ENCODE measurements at places on chromosomes 2 and 18.

DNA sequence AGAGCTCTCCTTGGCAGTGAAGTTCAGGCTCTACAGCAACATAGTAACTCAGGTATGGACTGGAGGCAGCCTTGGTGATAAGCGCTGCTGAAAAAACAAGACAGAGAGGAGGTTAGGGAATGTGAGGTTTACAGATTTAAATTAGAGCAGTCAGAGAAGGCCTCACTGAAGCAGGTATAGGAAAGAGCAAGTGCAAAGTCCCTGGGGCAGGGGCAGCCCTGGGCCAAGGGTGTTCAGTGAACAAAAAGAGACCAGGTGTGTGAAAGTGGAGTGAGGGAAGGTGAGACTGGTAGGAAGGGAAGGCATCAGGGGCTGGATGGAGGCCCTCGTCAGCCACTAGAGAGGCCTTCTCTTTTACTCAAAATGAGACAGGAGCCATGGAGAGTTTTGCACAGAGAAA, 89.6 kb downstream of the LAMA3 start:
- DNase-seq: no peak

DNA sequence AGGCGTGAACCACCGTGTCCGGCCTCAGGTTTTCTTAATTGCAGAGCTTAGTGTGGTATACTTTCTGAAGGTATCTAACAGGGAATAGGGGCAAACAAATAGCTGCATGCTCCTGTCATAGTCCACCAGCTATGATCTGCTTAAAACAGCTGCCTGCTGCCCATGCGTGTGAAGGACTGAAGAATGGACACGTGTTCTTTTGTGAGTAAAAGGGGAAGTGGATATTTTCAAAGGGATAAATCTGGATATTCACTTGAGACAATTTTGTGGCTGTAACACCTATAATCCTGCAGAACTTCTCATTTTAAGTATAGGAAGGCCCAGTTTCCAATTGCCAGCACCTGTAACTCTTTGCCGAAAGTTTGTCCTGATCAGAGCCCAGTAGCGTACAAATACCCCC, 44.7 kb downstream of the TRPM8 start:
- no peak for DNase-seq

DNA sequence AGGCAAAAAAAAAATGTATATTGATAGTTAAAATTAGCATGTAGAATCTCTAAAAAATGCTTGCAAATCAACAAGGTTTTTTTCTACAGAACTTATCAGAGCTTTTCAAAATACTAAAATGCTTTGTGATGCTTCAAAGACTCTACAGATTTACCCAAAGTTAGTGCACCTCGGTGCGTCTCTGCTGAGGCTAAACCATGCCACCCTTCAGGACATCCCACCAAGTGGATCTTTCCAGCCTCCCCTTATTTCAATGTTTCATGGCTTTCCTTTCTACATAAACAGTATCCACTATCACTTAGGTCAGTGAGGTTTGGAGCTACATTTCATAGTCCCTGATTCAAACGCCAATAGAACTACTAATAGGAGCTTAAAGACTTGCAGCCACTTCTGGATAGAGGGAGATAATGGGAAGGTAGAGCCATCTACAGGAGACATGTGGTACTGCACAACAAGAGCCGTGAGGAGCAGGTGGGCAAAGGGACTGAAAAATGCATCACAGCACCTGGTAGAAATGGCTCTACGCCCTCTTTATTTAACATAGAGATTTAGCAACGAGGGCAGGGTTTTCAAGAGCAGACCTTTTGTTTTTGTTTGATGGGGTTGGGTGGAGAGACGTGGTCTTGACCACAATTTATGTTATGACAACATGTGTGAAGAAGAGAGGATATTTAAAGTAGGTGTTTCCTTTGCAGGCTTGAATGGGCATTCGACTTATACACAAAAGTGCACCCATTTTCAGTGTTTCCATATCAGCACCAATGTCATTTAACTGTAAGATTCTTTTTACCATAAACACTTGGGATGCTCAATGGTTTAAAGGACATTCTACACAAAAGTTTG, 56.1 kb upstream of the SLC35G4 start:
- DNase-seq: peak; percentile 32

- DNase-seq: no peak
Measured at GRCh38 chr2:163658556-163658955, 77.3 kb downstream of the FIGN start.

DNA sequence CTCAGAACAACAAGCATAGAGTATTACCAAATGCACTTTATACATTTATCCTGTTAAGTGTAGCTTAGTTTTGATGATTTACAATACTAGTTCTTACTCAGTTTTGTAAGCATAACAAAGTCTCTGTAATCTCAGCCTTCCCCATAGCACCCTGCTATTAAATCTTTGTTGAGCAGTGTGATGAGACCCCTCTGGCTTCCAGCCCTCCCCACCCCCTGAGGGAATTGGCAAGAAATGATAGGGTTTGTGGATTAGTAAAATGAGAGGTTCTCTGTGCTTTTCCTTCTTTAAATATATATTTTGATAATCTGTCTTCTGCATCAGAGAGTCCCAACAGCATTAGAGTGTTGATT, 37.2 kb downstream of the ZNF521 start:
- no peak for DNase-seq

DNA sequence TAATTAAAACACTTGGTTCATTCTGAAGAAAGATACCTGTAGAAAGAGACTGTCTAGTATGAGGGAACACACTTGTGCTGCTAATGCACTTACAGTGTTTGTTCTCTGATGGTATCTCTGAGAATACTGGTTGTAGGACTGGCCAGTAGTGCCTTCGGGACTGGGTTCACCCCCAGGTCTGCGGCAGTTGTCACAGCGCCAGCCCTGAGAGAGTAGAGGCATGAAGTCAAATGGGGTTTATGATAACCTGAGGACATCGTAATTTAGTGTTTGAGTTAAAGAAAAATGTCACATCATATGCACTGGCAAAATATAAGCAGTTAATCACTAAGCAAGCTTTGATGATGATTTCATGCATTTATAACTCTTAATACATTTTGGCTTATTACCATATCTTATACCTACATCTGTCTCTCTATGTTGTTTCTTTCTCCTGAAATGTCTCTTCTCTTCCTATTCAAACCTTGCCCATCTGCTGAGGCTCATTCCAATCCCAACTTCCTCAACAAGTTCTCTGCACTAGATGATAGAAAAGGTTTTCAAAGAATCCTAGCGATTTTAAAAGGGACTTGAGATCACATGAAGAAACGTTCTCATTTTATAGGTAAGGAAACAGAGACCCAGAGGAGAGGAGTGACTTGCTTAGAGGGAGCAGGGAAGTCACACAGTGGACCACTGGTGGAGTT, 50.2 kb downstream of the ATIC start:
- no peak for DNase-seq

- DNase-seq: no peak
Measured at GRCh38 chr2:181130686-181131085, 150.3 kb downstream of the UBE2E3 start.

GRCh38 chr18:68608851-68609490, 105.9 kb downstream of the TMX3 start:
- DNase-seq: no peak

DNA sequence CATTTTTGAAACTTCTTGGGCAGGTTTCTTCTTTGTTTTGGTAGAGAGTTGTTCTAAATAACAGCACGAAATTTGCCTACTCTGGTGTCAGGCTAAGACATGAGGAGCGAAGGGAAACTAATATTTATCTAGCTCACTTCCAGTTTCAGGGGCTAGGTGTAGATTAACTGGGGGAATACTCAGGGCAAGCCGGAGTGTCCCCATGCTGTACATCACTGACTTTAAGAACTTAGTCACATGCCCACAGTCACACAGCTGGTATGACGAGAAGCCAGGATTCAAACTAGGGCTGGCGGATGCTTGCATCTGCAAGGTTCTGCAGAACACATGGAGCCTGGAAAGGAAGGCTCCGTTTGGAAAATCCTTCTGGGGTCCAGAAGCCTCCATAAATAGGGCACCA, 133.3 kb downstream of the ALPK2 start:
- no peak for DNase-seq

DNA sequence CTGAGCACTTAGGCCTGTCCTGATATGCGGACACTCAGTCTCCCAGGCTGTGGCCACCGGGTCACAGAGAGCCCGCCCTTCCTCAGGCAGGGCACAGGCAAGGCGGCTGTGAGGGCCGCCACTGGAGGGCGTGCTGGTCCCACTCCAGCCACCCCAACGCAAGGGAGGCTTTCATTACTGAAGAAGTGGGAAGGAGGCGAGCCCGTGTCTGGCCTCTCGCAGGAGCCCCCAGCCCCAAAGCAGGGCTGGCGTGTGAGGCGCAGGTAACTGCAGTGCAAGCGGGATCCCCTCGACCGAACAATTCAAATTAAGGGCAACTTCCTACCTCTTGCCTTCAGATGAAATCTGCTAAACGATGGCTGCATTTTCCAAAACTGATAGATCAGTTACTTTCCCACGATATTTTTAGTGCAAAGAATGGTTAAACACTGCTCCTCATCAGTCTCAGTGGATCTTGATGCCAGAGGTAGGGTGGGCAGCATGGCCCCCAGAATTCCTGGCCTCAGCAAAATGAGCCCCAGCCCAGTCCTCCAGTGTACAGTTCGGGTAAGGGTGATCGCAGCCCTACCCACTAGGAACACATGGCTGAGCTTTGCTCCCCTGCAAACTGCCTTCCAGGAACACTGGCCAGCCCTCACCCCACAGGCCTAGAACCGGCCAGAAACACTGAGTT, 97.2 kb downstream of the SEPTIN10 start:
- peak; percentile 58 for DNase-seq

GRCh38 chr18:2423761-2424160, 147.5 kb downstream of the METTL4 start:
- no peak for DNase-seq

- no peak for DNase-seq
Measured at GRCh38 chr2:32369222-32369621, 12.4 kb downstream of the BIRC6 start.

- no peak for DNase-seq
Measured at GRCh38 chr2:224261326-224261725, 140.6 kb downstream of the FAM124B start.

GRCh38 chr2:234288974-234289455, 207.9 kb downstream of the ARL4C start:
- no peak for DNase-seq

DNA sequence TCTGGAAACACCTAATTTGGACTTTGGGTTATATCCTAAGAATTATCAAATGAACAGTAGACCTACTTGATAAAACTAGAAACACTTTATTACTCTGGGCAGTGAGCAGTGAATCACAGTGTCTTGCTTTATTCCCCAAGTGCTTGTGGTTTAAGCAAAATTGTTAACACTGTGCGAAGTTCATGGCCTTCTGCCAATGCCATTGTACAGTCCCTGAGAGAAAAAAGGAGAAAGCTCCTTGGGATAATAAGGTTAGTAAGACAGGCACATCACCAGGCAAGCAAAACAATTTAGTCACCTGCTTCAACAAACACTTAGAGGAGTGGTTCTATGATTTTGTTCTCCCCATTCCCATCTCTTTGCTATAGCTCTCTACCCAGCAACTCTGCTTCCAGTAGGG, 39.8 kb downstream of the ADCYAP1 start:
- peak; percentile 83 for DNase-seq

DNA sequence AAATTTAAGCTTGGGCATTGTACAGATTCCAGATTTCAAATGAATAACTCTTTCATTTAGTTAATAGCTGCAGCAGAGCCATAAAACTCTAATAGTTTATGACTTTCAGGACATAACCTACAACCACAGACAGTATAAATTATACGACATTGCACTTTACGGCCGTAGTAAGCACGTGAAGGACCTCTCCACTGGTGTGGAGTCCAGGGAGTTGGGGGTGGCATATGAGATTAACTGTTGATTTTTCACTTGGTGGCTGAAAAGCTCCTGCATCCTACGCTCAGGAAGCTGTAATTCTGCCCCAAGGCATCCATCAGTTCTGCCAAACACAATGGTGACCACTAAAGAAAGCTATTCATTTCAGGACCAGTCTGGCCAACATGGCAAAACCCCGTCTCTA, 376.2 kb downstream of the SOX11 start:
- DNase-seq: no peak

DNA sequence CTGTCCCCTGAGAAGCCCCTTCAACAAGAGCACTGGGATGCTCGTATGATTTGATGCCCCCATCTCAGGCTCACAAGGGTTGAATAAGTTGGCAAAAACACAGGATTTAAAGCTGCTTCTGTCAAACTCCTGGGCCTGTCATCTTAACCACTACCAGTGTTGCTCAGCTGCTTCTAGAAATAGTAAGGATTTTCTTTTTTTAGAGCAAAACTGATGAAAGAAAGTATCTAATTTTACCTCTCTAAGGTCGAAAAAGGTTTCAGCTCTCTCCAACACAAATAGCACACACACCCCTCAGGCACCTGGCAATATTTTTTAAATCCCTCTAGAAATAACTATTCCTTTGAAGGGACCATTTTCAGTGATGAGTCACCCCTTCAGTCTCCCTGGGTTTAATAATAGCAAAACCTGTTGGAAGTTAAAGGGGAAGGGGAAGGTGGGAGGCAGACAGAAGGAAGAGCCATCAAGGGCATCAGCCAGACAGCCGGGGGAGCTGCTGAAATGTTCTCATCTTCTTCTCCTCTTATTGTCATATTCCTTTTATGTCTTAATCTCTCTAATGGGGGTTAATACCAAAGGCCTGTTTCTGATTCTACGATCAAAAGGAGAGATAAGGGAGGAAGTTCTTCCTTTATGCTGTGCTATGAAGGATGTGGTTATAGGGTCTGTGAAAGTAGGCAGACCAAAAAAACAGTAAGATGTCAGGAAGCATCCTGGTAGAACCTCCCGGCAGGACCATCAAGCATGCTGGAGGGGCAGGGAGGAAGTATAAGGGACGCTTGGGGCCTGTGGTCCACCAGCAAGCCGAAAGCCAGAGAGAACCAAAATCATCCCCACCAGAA, 31.9 kb upstream of the SLC35G4 start:
- DNase-seq: no peak

DNA sequence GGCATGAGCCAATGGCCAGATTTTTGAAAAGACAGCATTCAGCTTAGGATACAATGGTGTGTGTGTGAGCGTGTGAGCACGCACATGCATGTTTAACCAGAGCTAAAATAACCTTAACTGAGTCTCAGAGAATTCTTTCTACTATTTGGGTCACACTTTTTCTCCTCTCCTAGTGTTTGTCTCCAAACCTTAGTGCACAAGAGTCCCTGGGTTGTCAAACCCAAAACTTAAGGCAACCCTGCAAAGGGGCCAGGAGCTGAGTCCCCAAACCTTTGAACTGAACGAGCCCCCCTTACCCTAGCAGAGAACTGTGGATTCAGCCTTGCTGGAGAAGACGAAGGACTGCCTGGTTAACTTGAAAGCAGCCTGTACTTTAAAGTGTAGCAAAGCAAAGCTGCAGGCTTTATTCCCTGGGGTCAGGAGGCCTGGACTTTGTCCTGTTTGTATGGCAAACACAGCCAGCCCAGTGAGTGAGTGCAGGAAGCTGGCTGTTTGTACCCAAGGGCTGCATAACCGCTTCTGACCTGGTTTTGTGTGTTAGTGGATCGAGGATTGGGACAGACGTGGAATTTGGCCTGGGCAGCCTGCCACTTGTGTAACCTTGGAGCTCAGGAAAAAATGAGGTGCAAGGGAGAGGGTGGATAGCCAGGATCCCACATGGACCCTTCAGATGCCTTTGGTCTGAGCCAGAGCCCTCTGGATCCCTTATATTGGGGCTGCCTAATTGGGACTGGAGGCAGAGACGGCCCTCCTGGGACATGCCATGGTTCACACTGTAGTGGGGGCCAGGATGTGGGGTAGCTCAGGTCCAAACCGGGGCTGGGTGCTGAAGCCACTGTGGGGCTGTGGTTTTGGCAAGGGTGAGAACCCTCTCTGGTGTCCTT, 6.4 kb upstream of the PSMD1 start:
- DNase-seq: no peak

- DNase-seq: no peak
Measured at GRCh38 chr2:176421297-176422050, 152.2 kb downstream of the MTX2 start.

- DNase-seq: no peak
Measured at GRCh38 chr2:194223218-194223617, 1433.8 kb upstream of the SLC39A10 start.

All from HT1080 (cell line).